ENCODE measurements at places on chromosomes 7 and 10.

- no peak for DNase-seq
Measured at GRCh38 chr7:18140943-18141342, 113.3 kb upstream of the PRPS1L1 start.

- DNase-seq = no peak
Measured at GRCh38 chr10:4013651-4014121, 228.7 kb upstream of the KLF6 start.

DNA sequence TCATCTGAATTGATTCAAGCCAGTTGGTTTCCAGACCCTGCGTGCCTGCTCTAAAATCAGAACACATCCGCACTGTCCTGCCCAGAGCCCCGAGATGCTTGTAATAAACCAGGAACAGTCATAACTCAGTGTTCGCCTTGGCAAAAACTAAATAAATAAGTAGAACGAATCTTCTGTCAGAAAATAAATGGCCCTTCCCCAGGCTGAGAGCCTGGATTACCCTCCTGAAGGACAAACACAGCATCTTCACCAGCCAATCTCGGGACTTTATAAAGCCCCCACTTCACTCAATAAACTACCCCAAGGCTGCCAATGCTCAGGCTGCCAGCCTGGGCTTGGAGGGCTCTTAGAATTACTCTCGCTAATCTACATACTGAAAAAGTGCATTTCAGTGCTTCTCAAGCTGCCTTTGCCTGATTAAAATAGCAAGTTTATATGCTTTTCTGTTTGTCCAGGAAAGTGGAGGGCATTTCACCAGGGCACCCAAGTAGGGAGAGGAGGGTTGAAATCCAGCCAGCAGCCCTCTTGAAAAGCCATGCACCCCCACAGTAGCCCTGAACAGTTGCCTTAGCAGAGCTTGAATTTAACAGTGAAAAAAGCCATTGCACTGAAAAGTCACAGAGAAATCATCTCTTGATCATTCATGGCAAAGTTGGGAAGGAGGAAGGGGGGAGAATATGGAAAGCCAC is 136.6 kb downstream of the CALN1 start:
- no peak for DNase-seq

DNA sequence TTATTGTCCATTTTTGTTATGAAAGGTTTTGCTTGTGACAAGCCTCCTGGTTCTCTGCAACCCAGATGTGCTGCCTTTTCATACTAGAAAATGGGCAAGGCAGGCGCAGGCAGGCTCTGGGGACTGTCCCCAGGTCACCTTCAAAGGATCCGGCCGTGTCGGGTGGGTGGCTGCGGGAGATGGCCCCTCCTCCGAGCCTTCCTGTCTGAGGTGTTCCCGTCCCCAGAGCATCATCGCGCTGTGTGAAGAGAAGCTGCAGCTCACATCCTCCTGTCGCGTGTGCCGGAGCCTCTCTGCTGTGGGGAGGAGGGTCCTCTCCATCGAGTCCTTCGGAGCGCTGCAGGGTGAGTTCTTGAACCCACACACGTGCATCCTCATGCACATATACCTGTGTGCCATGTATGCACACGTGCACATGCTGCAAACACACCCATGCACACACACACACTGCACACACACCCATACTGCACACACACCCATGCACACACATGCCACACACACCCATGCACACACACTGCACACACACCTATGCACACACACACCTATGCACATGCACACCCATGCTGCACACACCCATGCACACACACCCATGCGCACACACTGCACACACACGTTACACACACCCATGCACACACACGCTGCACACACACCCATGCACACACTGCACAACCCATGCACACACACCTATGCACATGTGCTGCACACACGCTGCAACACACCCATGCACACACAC is 23.8 kb downstream of the KNDC1 start:
- no peak for DNase-seq

GRCh38 chr10:62037166-62037831 is 135.8 kb downstream of the ARID5B start:
- DNase-seq = peak; percentile 71

- no peak for DNase-seq
Measured at GRCh38 chr7:25121599-25121998, 3.5 kb downstream of the CYCS start.

DNA sequence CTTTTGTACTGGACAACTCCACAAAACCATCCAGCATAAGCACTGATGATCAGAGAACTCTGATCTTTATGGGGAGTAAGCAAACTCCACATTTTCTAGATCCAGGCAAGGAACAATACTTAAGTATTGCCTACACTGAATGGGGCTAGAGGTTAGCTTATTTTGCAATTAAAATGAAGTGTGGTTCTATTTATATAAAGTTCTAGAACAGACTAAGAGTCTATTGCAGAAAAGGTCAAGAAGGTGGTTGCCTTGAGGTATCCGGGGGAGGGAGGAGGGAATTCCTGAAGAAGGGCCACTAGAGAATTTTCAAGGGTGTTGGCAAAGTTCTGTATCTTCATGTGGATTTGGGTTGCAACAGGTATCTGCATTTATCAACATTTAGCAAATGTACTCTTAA is 477.9 kb downstream of the PLXNA4 start:
- no peak for DNase-seq

GRCh38 chr10:63738410-63738809 is 217.2 kb downstream of the REEP3 start:
- DNase-seq = peak; percentile 81

- no peak for DNase-seq
Measured at GRCh38 chr7:13197501-13197900, 510.1 kb downstream of the ARL4A start.

- no peak for DNase-seq
Measured at GRCh38 chr10:93369588-93370164, 112.5 kb downstream of the MYOF start.

GRCh38 chr10:95422233-95422632 is 131.4 kb upstream of the PDLIM1 start:
- no peak for DNase-seq

GRCh38 chr10:125482108-125482507 is 200.9 kb downstream of the TEX36 start:
- peak; percentile 2 for DNase-seq

DNA sequence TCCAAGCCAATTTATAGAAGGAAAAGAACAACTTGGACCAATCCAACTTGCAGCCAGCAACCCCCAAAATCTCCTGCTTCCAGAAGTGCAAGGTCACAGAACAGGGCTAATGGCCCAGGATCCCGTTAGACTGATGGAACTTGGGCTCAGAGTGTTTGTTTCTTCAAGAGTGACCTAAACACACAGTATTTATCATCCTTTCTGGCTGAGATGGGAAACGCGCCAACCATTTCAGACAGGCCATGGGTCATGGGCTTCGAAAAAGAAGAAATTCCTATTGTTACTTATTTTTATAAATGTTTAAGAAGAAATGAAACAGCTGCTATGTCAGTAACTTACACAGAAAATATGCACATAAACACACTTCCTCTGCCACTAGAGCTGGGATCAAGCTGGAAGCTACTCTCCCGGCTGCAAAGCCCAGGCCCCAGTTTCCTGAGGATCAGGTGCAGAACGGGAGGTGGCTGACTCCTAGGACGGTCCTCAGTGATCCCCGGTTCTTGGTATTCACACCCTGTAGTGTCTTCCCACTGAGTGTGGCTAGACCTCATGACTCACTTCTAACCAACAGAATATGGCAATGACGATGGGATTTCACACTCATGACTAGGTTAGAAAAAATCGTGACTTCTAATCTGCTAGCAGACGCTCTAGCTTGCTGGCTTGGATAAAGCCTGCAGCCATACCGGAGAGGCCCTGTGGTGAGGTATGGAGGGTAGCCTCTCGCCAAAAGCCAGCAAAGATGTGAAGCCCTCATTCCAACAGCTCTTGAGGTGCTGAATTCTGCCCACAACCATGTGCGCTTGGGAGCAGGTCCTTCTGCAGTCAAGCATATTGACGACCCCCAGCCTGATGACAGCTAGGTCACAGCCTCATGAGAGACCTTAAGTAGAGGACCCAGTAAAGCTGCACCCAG is 60.2 kb downstream of the CHST15 start:
- peak; percentile 22 for DNase-seq

DNA sequence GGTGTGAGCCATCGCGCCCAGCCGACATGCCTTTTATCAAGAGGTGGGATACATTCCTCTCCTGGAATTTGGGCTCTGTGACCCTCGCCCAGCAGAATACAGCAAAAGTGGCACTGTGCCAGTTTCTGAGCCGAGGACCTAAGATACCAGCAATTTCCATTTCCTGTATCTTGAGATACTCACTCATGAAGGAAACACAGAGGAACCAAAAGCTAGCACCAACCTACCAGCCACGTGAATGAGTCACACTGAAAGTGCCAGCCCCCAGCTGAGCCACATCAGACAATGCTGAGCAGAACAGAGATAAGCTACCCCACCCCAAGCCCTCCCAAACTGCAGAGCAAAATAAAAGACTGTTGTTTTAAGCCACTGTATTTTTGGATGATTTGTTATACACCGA is 56.3 kb downstream of the CACUL1 start:
- peak; percentile 20 for DNase-seq

- DNase-seq = no peak
Measured at GRCh38 chr7:33831389-33832141, 73.8 kb upstream of the BMPER start.

GRCh38 chr7:83486536-83486935 is 162.4 kb downstream of the SEMA3E start:
- DNase-seq = no peak

- no peak for DNase-seq
Measured at GRCh38 chr7:139692723-139693122, 85.1 kb downstream of the HIPK2 start.

DNA sequence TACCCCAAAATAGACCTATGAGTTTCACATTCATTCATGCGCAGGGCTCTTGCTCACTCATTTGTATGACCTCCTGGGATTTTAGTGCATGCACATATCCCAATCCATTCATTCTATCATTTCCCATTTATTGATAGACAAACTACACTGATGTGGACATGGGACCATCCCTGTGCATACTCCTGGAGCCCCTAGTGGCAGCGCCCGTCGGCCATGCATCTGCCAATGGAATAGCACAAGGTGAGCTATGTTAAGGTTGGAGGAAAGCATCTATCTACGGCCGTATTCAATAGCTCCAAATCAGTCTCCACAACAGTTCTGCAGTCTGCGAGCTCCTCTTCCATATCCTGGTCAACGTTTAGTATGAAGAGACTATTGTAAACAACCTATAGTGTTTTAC is 31.7 kb upstream of the FIGNL1 start:
- no peak for DNase-seq

DNA sequence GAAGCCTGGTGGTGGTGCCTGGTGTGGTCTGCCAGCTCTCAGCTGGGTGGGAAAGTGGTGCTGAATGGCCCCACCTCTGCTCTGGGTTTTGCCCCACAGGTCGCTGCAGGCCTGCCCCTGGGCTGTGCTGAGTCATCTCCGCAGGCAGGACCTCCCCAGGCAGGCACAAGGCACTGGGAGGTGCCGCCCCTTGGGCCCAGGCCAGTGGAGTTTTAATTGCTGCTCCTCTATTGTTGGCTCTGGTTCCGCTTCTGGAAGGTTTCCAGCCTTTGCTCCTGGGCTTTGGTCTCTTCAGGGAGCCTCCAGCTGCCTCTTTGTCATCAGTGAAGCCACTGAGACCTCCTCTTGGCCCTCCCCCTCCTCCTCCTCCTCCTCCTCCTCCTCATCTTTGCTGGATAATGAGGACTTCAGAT is 180.3 kb upstream of the GRB10 start:
- DNase-seq = peak; percentile 26

- DNase-seq = peak; percentile 76
Measured at GRCh38 chr7:132575419-132575981, 770 bp downstream of the PLXNA4 start.

DNA sequence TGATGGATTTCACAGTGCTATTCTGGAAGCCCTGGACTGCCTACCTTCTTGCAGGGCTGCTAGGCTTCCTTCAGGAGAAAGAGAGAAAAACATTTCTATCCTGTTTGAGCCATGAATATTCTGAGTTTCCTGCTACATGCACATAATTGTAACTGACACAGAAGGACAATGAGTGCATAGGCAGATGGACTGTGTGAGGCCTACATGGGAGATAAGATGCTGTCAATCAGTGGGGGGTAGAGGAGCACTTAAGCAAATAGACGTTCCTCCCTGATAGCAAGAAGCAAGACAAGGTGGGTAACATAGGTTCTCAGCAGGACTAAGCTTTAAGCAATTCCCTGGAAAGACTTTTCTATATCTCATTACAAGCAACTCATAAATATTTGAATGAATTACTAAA is 11.6 kb downstream of the ALDH18A1 start:
- no peak for DNase-seq

DNA sequence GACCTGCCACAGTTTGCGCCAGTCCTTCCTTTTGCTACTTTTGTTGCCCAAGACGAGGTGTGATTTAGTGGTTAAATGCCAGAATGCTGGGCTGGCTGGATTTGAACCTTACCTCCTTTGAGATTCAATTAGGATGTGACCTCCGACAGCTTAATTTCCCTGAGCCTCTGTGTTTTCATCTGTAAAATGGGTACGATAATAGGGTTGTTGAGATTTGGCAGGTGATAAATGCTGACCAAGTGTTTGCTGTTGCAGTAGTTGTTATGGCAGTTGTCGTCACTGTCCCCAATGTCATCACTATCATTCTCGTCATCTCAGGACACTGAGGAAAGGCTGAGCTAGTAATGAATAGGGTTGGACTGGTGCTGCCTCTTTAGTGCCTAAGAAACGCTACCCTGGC is 61.1 kb downstream of the GRK5 start:
- DNase-seq = no peak

GRCh38 chr7:158973440-158973839 is 117.1 kb downstream of the DYNC2I1 start:
- DNase-seq = no peak

GRCh38 chr7:101814081-101814990 is 3.1 kb upstream of the CUX1 start:
- no peak for DNase-seq

DNA sequence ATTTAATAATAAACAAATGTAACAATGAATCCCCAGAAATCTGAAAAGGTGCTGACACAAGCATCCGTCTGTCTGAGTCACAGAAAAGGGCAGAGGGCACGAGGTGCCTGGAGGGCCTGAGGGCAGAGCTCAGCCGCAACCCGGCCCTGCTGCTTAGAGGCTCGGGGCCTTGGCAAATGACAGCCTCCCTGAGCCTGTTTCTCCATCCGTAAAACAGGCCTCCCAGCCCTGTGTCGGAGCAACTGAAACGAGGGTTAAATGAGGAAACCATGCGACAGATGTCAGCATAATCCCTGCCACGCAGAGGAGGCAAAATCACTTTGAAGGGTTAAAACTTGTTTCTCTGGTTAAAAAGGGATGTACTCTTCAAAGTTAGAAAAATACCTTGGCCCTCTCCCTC is 24.9 kb downstream of the NUDT1 start:
- peak; percentile 91 for DNase-seq

DNA sequence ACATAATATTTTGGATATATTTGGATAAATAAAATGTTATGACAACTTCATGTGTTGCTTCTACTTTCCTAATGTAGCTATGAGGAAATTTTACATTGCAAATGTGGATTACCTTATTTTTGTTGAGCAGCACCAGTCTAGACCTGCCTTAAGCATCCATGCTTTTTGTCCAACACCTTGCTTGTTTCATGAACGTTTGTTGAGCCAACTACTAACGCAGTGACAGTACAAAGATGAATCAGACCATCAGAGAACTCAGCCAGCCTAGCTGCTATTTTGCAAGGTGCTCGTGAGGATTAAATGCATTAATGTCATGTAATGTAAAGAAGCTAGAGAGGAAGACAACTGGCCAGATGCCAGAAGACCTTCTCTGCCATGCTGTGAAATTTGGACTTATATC is 1.1 kb upstream of the ZC3HAV1L start:
- no peak for DNase-seq
